ENCODE measurements at places on chromosomes 1 and 21.

DNA sequence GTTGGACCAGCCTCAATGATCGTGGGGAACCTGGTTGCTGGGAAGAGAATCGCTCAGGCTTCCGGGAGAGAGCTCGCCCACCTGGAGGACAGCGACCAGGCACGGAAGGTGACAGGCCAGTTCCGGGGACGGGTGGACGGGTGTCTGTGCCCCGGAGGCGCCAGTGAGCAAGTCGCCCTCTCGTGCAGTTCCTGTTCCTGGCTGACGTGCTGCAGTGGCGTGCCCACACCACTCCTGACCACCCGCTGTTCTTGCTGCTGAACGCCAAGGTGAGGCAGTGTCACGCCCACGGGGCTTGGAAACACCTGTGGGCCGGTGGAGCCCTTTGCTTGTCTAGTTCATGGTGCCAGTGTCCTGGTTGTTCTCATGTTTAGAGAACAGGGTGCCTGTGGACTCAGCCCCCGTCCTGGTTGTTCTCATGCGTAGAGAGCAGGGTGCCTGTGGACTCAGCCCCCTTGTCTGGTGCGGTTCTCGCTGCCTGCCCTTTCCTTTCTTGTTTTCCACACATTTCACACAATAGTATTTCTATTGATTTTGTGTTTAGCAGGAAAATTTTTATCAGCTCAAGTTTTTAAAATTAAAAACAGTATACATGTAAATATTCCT lies 53.1 kb downstream of the S100B start:
- DNase-seq, result no peak

DNA sequence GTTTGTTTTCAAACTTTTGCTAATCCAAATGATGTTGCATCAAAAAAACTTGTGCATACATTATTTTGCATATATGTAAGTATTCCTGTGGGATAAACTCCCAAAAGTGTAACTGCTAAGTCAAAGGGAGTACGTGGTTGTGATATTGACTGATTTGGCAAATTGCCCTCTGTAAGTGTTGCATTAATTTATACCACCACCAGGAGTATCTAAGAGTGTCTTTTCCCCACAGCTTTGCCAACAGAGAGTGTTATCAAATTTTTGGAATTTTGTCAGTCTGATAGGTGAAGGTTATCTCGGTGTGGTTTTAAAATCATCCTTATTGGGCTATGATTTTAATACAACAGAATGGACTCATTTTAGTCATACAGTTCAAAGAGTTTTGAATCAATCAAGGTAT lies 30.1 kb upstream of the PARP1 start:
- DNase-seq, result no peak

- no peak for DNase-seq
Observed at GRCh38 chr1:36320767-36321118, 2.7 kb downstream of the EVA1B start.

GRCh38 chr1:14800014-14800413 lies 201.5 kb downstream of the KAZN start:
- no peak for DNase-seq

DNA sequence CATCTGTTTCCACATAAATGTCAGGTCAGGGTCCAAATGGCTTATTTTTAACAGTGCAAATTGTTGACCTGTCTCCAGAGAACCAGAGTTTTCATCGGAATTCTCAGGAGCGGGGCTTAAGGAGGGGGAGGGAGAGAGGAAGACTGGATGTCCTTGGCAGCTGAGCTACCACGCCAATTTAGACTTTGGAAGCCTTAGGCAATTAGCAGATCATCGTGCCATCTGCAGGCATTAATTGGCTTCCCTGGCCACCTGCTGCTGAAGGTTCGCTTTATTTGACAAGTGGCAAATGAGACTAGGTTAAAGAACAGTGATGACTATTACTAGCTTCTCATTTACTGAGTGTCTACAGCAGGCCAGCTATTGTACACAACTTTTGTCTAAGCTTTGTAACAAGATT lies 43.7 kb downstream of the HLX start:
- peak; percentile 4 for DNase-seq

GRCh38 chr21:36184545-36184944 lies 27.9 kb downstream of the DOP1B start:
- DNase-seq, result no peak

- no peak for DNase-seq
Observed at GRCh38 chr1:115647507-115647906, 5.7 kb downstream of the VANGL1 start.

GRCh38 chr1:60751306-60751705 lies 331.1 kb upstream of the NFIA start:
- no peak for DNase-seq

GRCh38 chr1:172442843-172443565 lies 865 bp downstream of the PIGC start:
- DNase-seq, result no peak

- no peak for DNase-seq
Observed at GRCh38 chr1:15742339-15742801, at the start of gene TMEM82. TSS of gene TMEM82 (plus strand) at chr1:15742499. CDS start at chr1:15742560, 61 bp downstream.

GRCh38 chr1:242731446-242731845 lies 206.9 kb upstream of the PLD5 start:
- DNase-seq, result no peak

- DNase-seq, result no peak
Observed at GRCh38 chr1:217599154-217599553, 31.7 kb downstream of the GPATCH2 start.

DNA sequence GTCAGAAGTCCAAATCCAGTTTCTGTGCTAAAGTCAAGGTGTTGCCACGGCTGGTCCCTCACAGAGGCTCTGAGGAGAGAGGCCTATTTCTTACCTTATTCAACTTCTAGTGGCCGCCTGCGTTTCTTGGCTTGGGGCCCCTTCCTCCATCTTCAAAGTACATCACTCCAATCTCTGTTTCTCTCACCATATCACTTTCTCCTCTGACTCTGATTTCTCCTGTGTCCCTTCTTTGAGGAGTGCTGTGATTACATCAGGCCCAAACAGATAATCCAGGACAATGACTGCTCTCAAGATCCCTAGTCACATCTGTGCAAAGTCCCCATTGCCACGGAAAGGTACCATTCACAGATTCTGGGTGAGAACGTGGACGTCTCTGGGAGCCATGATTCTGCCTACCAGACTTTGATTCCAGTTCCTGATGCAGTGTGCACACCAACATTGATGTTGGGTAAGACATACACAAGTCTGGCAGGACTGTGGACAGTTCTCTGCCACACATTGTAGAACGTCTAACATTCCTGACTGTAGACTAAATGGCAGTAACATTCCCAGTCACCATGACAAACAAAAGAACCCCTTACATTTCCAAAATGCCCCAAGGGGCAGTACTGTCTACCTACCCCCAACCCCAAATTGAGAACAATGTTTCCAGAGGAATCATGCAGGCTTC lies 43.0 kb upstream of the ITPKB start:
- no peak for DNase-seq

DNA sequence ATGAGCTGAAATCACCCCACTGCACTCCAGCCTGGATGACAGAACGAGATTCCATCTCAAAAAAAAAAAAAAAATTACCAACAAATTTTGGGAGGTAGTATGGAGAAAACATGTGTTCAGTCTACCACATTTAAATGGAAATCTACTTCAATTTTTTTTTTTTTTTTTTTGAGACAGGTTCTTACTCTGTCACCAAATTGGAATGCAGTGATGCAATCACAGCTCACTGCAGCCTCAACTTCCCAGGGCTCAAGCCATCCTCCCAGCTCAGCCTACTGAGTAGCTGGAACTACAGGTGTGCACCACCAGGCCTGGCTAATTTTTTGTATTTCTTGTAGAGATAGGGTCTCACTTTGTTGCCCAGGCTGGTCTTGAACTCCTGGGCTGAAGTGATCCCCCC lies 82.1 kb downstream of the GFI1 start:
- DNase-seq, result no peak

- DNase-seq, result no peak
Observed at GRCh38 chr1:54153535-54154439, 987 bp upstream of the CDCP2 start.

GRCh38 chr21:31505975-31506374 lies 153.5 kb upstream of the SOD1 start:
- DNase-seq, result no peak

- DNase-seq, result no peak
Observed at GRCh38 chr1:84271441-84272151, 29.9 kb upstream of the SAMD13 start.

GRCh38 chr1:193471981-193472380 lies 285.6 kb upstream of the B3GALT2 start:
- no peak for DNase-seq

DNA sequence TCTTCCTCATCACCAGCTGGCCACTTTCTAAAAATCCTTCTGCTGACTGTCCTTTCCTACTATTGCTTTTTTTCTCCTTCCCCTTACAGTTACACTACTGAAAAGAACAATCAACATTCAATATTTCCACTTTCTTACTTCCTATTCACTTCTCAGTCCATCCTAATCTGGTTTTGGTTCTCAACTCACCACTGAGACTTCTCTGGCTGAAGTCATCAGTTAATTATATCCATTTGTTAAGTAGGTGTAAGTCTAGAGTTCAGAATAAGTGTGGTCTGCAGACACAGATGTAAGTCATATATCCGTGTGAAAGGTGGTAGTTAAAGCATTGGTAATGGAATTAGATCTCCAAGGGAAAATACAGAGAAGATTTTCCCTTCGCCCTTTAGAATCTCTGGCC lies 21.4 kb downstream of the PEA15 start:
- no peak for DNase-seq

DNA sequence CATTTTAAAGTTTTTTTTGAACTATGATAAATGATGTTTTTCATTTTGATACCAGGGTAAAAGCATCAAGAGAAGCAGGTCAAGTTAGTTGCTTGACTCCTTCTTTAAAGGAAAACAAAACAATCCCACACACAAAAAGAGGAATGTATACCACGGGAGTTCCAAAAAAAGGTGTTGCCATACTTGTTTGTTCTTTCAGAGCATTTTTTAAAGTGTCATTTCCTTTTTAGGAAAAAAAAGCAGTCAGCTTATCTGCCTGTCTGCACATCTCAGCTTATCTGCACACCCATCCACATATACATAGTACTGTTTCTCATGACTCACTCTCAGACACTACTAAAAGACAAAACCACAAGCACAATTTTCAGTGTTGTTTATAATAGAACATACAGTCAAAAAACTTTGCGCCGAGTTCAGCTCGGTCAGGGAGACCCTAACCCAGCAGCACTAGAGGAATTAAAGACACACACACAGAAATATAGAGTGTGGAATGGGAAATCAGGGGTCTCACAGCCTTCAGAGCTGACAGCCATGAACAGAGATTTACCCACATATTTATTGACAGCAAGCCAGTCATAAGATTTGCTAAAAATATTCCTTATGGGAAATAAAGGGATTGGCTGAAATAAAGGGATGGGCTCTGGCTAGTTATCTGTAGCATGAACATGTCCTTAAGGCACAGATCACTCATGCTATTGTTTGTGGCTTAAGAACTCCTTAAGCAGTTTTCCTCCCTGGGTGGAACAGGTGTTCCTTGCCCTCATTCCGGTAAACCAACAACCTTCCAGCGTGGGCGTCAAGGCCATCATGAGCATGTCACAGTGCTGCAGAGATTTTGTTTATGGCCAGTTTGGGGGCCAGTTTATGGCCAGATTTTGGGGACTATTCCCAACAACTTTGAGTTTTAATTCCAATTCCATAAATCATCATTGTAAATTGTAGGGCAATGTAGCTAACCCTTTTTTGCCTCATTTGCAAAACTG lies 11.4 kb upstream of the MNDA start:
- no peak for DNase-seq

GRCh38 chr1:219778793-219779369 lies 149.5 kb downstream of the SLC30A10 start:
- DNase-seq, result no peak

DNA sequence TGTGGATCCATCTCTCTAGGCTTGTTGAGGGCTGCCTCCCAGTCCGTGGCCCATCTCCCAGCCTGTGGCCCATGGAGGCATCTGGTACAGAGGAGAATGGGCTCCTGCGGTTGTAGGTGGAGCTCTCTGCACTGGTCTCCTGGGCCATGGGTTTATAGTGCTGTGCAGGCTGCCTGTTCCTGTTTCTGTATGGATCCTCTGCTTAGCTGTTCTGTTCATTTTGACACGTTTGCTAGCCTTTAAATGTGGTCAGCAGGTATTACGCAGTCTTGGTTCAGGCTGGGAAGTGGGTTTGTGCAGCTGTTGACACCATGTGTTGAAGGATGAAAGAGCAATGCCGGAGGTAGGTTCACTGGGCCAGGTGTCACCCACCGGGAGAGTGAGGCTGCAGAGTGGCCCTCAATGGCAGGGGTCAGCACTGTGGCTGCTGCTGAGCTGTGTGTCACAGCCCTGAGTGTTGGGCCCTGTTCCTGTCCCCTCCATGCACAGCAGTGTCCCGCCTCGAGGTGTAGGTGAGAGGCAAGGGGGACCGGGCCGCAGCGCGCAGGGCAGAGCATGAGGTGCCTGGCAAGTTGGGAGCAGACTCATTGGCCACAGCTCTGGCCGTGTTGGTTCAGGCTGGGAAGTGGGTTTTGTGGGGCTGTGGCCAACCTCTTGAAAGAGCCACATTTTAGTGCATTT lies 39.0 kb downstream of the SNAP47 start:
- no peak for DNase-seq

GRCh38 chr1:212035835-212036605 lies 472 bp downstream of the DTL start:
- DNase-seq, result no peak

DNA sequence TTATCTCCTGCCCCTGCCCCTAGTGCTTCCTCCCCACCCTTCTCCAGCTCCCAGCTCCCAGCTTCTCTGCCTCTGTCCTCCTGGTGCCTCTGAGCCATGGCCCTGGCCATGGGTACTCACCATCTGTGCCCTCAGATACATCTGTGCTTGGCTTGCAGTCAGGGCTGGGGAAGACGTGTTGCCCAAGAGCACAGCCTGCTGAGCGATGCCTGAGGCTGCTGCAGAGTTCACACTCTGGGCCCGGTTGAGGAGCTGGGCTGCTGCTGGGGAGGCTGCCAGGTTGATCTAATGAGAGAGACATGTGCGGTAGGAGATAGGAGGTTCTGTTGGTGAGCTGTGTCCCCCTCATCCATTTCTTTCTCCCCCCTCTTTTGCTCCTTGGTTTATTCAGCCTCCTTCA lies 49.4 kb upstream of the A3GALT2 start:
- peak; percentile 27 for DNase-seq

GRCh38 chr21:44349416-44349846 lies 4.0 kb upstream of the TRPM2 start:
- no peak for DNase-seq

DNA sequence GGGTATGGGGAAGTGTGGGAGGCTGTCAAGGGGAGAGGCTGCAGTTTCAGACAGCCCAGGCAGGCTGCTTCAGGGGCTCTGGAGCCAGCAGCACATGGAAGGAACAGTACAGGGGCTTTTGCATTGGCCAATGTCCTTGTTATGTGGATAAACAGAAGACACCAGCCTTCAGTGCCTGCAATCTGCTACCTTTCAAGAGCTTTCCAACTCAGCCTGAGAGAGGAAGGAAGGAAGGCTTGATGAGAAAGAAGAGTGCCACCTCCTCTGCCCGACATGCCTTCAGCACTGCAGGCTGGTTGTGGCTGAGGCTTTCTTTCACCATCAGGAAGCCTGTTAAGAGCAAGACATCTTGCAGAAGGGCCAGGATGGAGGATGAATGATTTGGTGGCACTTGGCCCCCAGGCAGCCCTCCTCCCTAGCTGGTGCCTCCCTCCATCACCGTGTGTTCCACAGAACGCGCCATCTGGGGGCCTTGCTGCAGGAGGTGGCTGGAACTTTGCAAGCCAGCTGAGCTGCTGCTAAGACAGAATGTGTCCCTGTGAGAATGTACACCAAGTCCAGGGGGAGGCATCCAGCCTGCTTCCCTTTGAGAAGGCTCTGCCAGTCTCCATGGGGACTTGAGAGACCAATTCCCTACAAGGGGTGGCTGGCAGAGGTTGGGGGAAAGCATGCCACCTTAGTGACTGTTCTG lies 372.4 kb upstream of the PROX1 start:
- DNase-seq, result peak; percentile 26

- DNase-seq, result no peak
Observed at GRCh38 chr1:39657923-39658485, 13.9 kb downstream of the NT5C1A start.

- no peak for DNase-seq
Observed at GRCh38 chr1:3443807-3444206, 10.7 kb upstream of the ARHGEF16 start.
